Heart right ventricle (tissue), 16 donors: ENCODE measurements at places on chromosomes 12 and 14. TPM values are rescaled to one million over a fixed set of nuclear protein-coding genes. Genes with fewer than 3 reads are reported as not detected.

The GXYLT1 gene
- 1.7 TPM for polyA plus RNA-seq

GRCh38 chr12:122495258-122495657, 5.5 kb downstream of the ZCCHC8 start:
- no peak for DNase-seq

The FIGNL2 gene
- 0.22 TPM for polyA plus RNA-seq

DNA sequence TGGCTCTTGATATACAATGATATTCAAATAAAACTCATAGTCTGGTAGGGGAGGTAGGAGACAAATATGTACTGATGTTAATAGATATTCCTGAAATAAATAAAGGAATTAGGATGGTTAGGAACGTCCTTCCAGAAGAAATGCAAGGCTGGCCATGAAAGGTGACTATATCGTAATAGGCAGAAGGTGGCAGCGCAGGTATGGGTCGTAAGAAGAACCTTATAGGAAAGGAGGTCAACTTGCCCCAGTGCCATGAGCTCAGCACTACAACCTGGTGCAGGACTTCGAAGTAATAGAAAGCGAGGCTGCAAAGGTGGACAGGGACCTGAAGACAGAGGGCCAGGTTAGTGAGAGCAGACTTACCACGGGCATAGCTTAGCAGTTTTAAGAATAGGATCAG, 55.3 kb upstream of the FGD4 start:
- DNase-seq: no peak

- DNase-seq: no peak
Measured at GRCh38 chr14:78535041-78535440, 364.9 kb downstream of the NRXN3 start.

DNA sequence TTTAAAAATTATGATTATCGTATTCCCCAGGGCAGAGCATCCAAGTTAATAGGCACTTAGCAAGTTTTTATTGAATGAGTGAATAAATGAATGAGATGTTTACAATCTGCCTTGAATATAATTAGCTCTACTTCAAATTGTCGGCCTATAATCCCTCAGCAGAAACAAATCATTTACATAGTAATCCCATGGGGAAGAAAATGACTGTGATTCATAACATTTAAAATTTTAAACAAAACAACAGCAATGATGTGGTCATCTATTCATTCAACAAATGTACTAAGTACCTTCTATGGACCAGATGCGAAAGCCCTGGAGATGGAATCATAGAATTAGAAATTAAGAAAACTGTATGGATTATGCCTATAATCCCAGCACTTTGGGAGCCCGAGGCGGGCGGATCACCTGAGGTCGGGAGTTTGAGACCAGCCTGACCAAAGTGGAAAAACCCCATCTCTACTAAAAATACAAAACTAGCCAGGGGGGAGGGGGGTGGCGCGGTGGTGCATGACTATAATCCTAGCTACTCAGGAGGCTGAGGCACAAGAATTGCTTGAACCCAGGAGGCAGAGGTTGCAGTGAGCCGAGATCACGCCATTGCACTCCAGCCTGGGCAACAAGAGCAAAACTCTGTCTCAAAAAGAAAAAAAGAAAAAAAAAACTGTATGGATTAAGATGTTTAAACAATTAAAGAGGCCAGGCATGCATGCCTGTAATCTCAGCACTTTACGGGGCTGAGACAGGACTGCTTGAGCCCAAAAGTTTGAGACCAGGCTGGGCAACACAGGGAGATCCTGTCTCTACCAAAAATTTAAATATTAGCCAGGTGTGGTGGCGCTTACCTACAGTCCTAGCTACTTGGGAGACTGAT, 17.7 kb upstream of the MDM2 start:
- no peak for DNase-seq

DNA sequence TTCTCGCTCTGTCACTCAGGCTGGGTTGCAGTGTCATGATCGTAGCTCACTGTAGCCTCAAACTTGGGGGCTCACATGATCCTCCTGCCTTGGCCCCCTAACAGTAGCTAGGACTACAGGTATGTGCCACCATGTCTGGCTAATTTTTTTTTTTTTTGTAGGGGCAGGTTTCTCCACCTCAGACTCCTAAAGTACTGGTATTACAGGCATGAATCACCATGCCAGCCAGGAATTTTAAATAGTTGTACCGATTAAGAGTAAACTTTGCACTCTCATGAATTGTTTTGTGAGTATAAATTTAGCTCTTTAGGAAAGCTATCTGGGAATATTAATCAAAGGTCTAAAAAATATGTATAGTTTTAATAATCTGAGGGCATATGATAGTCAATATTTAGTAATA, 25.5 kb downstream of the YEATS4 start:
- DNase-seq: no peak

- no peak for DNase-seq
Measured at GRCh38 chr14:47438650-47439140, 236.7 kb downstream of the MDGA2 start.

DNA sequence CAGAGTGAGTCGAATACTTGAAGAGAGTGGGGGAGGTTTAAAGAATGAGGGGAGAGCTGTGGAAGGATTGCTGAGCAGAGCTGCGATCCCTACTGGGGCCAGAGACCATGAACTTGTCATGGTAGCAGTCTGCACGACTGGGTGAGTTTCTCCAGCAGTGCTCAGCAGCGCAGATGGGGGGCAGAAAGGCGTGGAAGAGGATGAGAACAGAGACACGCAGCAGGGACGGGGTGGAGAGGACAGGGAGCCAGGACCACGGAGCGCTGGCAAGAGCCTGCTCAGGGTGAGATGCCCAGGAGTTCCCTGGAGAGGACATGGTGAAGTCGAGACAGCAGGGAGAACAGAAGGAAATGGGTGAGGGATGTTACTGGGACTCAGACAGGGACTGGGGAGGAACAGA, 2.1 kb upstream of the AQP6 start:
- DNase-seq: no peak

DNA sequence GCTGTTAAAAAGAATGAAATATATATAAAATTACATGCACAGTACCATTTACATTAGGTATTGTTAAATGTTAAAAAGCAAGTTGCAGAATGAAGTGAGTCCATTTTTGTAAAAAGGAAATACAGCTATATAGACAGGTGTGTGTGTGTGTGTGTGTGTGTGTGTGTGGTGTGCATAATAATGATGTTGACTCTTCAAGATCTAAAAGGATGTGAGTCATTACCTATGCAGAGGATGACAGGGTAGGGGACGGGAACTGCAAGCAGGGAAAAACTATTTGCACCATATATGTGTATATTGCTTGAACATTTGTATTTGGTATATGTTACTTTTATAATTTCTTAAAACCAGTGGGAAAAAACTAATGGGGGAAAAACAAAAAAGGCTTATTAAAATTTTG, 3.1 kb downstream of the C14orf39 start:
- DNase-seq: no peak

- no peak for DNase-seq
Measured at GRCh38 chr12:117388951-117389446, 27.6 kb upstream of the NOS1 start.

The SLC4A8 gene
- 0.22 TPM for polyA plus RNA-seq

DNA sequence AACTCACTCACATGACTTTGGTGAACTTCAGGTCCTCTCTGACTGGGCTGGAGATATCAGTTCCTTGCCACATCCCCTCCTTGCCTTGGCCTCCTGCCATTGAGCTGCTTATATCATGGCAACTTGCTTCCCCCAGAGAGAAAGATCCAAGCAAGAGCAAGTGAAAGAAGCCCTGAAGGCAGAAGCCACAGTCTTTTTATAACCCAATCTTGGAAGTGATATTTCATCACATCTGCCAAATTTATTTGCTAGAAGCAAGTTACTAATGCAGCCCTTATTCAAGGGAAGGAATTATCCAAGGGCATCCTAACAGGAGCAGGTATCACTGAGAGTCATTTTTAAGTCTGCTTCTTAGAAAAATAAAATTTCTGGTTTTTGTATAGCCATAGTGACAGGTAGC, 127.8 kb downstream of the SLC38A4 start:
- no peak for DNase-seq

GRCh38 chr14:76975812-76976211, 52.7 kb downstream of the IRF2BPL start:
- no peak for DNase-seq

GRCh38 chr14:53249059-53249458, 95.9 kb upstream of the DDHD1 start:
- DNase-seq: no peak

The SERPINA9 gene
- polyA plus RNA-seq: not detected
